Activated T-cell treated with anti-CD3 and anti-CD28 coated beads, Interleukin-2, amount 50 U/mL, for 1 hour (primary cell): ENCODE measurements at places on chromosomes 6 and 20.

- no peak for DNase-seq
Measured at GRCh38 chr6:33729059-33729458, 17.6 kb upstream of the UQCC2 start.

DNA sequence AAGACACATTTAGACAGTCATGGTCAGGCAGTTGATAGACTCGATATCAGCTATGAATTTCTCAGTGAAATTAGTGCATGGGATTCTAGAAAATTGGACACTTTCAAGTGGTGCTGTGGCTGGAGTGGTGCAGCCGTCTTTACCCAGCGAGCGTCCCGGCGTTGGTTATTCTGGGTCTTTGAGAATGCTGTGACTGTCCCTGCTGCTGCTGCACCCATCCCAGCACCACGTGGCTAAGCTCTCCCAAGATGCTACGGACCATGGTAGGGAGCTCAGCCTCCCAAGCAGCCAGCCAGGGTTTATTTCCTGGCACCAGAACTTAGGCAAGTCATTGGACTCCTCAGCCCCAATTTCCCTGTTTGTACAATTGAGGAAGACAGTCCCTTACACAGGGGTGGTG is 147.2 kb upstream of the RPS6KA2 start:
- no peak for DNase-seq

DNA sequence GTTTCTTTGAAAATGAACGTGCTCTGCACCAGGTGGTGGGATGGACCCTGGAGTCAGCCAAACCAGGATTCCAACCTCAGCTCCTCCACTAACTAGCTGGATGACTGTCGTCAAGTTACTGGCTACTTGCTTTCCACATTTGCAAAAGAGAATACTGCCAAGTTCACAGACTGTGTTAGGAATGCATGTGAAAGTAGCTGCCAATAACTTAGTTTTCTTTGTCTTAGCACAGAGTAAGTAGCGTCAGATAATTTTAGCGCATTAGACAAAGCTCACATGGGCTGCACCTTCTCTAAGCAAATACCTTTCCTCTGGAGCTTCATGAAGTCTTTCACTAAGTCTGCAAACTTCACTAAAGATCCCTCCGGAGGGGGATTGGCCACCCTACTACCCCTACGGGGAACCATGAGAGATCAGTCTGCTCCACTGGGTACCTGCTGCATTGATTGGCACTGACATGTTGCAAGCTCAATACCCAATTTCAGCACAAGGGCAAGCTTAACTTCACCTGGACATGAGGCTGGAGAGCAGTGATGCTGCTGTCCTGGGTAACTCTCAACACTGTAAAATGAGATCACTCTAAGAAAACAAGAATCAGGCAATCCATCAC is 113.9 kb downstream of the MBOAT1 start:
- DNase-seq = no peak

DNA sequence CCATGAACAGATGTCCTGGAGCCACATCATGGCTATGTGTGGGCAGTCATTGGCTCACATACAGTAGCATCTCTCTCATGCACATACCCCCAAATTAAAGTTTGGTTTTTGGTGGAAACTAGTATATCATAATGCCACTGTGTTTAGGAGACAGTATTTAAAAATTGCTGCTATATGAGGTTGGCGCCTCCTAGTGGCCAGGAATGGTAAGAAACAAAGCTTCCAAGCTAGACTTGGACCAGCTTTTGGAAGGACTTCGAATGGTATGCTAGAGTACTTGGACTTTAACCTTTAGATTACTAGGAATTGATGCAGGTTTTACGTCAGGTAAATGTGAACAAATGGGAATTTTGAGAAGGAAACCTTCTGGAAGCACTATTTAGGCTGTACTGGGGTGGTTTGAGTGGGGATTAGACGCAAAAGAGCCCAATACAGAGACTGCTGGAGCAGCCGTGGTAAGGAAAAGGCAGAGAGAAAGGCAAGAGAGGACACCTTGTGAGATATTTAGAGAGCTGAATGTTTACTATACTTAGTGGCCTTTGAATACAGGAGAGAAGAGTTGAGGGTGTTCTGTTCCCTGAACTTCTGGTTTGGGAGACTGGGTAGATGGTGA is 23.8 kb downstream of the PRSS35 start:
- peak; percentile 19 for DNase-seq

DNA sequence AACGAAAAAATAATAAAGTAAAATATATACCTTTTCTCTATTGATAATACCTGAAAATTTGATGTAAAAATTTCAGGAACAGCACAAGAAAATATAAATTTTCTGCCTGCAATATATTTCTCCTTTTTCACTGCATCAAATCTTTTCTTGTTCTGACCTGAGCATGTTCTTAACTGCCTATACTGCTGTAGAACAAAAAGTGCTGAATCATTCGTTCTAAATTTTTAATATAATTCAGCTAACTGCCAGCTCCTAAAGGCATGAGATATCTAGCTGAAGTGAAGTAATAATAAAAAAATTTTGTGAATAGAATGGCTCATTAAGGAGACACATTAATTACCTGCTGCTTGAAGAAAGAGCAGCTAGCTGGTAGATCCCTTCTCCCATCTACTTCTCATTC is 188.6 kb upstream of the FKBP1C start:
- no peak for DNase-seq

DNA sequence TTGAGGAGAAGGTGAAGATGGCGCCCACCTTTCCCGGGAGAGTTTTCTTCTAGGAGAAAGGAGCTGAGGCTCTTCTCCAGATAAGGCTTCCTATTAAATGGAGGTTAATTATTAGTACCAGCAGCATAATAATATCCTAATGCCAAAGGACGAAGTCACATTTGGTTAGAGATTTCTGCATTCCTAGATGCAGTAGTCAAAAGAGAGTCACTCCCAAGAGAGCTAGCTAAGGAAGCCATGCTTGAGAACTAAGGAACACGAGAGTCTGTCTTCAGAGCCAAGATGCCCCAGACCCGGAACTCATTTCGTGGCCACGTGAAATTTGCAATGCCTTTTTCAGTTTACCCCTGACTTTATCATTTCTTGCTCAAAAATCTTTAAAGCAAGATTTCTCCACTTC is 132.7 kb downstream of the TSHZ2 start:
- no peak for DNase-seq

DNA sequence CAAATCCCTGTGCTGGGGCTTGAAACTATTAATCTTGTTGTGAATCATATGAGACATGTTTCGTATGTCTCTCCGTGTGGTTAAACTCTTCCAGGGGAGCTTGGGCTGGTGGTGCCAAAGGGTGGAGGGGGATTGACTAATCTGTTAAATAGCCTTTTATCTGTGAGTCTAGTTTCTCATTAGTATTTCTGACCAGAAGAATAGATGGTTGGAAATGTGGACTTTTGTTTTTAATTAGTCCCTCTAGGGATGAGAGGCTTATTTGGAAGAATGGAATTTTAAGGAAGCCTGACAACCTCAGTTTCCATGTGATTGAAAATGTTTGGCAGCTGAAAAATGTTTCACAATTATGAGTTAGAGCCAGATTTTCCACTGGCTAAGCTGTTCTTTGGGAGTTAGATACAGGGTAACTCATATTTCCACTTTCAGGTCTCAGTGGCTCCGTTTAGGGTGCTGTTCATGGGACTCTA is 117.3 kb downstream of the BCKDHB start:
- DNase-seq = no peak

DNA sequence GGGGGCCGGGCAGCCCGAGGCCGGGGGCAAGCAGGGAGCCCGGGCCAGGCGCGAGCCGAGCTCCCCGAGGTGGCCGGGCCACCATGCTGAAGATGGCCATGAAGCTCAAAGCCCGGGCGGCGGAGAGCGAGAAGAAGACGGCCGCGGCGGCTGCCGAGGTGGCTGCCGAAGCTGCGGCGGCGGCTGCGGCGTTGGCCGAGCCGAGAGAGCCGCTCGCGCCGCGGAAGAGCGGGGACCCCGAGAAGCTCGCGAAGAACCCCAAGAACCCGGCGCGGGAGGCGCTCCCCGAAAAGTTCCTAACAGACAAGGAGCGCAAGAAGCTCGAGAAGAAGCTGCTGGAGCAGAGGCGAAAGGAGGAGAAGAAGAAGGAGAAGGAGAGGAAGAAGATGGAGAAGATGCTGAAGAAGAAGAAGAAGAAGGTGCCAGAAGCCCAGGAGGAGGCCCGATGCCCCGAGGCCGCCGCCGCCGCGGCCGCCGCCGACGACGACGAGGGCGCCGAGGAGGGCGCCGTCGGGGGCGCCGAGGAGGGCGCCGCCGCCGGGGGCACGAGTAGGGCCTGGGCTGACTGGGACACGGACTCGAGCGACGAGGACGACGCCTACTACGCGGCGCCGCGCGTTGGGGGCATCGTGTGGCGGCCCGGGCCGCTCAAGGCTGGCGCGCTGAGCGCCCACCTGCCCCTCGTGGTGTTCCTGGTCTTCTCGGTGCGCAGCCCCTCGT is 37.4 kb downstream of the GNAS start:
- DNase-seq = peak; percentile 72

- DNase-seq = no peak
Measured at GRCh38 chr20:19047951-19048296, 164.5 kb upstream of the SLC24A3 start.

DNA sequence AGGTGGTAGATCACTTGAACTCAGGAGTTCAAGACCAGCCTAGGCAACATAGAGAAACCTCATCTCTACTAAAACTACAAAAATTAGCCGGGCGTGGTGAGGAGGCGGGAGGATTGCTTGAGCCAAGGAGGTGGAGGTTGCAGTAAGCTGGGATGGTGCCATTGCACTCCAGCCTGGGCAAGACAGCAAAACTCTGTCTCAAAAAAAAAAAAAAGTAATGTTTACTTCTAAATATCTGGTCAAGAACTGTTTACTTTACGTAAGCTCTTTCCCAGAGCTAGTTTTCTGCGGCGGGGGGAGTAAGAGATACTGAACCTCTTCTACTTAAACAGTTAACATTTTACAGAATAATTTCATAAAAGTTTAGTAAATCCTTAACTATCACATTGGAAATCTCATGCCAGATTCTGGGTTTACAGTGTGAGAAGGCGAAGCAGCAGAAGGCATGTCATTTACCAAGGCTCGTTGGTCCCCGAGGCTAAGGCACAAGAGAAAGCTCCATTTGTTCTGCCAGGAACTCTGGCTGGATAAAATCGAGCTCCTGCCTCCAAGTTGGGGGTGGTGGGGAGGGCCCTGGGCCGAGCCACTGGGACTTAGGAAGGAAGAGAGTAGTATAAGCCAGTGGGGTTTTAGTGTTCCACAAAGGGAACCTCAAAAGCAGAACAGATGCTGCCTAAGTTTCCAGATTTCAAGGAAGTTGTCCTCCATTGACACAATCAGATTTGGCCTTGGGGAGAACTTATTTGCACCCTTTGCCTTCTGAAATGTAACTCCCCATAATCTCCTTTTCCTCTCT is 41.7 kb downstream of the ARFGEF2 start:
- DNase-seq = no peak

DNA sequence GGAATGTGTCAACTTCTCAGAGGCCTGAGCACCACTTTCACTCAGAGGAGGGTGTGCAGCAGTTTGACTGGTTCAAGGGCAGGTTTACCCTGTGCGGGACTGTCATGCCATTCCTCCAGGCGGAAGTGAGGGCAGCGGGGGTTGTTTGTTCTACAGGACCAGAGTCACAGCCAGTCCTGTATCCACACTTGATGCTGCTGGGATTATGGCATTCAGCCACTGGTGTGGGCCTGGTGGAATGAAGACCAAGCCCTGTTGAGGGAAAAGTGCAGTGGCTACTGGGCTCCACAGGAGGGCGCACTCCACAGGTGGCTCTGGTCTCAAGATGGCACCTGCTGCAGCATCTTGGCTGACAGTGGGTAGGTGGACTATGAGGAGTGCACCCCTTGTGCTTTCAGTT is 14.8 kb downstream of the SEMG2 start:
- DNase-seq = no peak

- DNase-seq = peak; percentile 68
Measured at GRCh38 chr6:99868074-99868702, 125.8 kb downstream of the MCHR2 start.

DNA sequence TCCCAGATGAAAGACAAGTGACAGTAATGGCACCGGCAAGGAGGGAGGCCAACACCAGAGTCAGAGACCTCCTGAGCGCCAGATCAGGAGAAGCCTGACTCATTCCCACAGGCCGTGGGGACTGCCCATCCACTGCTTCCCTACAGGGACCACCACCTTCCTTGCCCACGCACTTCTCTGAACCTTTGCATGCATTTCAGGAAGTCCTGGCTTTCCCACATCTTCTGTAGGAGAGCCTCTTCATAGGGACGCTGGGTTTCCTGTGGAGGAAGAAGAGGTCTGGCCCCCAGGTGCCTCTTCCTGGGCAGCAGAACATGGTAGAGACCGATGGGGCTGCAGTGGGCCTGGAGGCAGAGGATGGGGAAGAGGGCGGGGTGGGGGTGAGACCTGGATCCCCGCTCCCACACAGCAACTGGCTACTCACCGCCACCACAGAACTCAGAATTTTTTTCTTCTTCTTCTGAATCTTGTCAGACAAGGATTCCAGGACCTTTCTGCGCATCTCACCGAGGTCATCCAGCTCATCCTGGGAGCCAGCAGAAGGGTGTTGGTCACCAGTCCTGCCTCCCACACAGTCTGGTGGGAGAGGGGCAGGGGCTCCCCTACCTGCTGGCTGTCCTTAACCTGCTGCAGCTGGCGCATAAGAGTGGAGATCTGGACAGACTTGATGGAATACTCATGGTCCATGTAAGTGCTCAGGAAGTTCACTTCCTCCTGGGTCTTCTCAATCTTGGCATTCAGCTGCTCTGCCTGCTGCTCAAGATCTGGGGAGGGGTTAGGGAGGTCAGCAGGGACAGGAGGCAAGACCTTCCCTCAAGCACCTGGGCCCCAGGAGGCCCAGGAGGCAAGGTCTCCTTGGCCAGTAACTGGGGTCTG is 13.7 kb downstream of the C20orf96 start:
- DNase-seq = no peak

GRCh38 chr6:13453771-13454251 is 33.6 kb downstream of the GFOD1 start:
- peak; percentile 38 for DNase-seq

- no peak for DNase-seq
Measured at GRCh38 chr20:16544949-16545348, 28.3 kb downstream of the KIF16B start.

- no peak for DNase-seq
Measured at GRCh38 chr20:13771853-13772453, 12.8 kb downstream of the ESF1 start.

DNA sequence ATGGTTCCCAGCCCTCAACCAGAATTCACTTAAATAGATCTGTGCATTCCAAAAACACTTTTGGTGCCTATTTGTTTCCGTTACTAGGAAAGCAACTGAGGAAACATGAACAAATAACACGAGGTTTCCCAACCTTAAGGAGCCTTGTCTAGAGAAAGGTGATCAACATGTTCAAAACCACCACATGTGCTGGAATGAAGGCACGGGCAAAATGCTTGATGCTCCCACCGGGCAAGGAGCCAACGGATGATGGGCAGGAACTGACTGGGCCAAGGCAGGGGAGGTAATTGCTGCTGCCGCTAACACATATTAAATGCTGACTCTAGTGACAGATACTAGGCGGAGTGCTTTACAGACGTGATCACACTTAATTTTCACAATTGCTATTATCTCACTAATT is 2.5 kb downstream of the MYLK4 start:
- no peak for DNase-seq

GRCh38 chr6:34587325-34587724 is 31.2 kb upstream of the SPDEF start:
- DNase-seq = no peak
